Renal cortical epithelial cell (primary cell): ENCODE measurements at places on chromosomes 7 and 10.

DNA sequence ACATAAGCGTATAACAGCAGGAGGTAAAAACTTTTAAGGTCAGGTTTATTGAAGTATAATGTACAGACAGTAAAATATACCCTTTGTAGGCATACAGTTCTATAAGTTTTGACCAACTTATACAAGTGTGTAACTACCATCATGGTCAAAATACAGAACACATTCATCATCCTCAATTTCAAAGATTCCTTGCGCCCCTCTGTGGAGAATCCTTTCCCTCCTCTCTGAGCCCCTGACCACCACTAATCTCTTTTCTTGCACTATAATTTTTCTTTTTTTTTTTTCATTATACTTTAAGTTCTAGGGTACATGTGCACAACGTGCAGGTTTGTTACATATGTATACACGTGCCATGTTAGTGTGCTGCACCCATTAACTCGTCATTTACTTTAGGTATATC is 58.1 kb upstream of the CTTNBP2 start:
- DNase-seq = no peak

GRCh38 chr7:149870274-149870673 is 3.5 kb upstream of the ATP6V0E2 start:
- no peak for DNase-seq

GRCh38 chr7:83643012-83643411 is 5.9 kb downstream of the SEMA3E start:
- no peak for DNase-seq

DNA sequence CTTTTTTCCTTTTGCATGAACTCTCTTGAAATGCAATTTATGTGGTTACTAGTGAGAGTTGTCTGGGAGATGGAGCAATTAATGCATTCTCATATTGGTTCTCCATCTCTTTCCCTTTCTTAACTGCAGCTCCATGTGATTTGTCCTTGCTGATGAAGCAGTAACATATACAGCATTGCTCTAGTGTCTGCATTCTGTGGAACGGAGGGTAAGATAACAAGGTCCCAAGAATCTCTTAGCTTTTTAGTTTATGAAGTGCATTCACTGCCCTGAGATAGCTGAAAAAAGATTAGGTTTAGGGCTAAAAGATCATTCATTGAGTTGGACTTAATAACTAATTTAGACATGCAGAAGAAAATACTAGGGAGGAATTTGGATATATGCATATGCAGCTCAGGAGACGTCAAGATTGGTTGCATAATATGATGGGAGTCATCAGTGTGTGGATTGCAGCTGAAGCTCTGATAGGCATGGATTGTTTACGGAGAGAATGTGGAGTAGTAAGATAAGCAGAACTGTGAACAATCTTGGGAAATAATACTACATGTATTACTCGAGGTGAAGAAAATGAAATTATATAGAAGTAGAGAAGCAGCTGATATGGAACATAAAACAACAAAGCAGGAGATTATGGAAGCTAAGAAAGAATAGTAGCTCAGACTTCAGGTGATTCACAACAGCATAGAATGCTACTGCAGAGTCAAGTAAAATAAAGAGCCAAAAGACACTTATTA is 404.7 kb downstream of the ARL4A start:
- DNase-seq = no peak
